Activated CD8-positive, alpha-beta memory T cell treated with anti-CD3 and anti-CD28 coated beads for 1 hour (primary cell): ENCODE measurements at places on chromosomes 2 and 18.

- no peak for DNase-seq
Measured at GRCh38 chr2:144619760-144620159, 99.8 kb upstream of the ZEB2 start.

- DNase-seq = no peak
Measured at GRCh38 chr2:107645586-107645985, 181.1 kb upstream of the RGPD4 start.

GRCh38 chr2:161130354-161130753, 29.9 kb upstream of the TANK start:
- no peak for DNase-seq

GRCh38 chr2:169105476-169105875, 36.1 kb downstream of the DHRS9 start:
- DNase-seq = no peak

- DNase-seq = no peak
Measured at GRCh38 chr18:44096016-44096415, 584.7 kb upstream of the SETBP1 start.

DNA sequence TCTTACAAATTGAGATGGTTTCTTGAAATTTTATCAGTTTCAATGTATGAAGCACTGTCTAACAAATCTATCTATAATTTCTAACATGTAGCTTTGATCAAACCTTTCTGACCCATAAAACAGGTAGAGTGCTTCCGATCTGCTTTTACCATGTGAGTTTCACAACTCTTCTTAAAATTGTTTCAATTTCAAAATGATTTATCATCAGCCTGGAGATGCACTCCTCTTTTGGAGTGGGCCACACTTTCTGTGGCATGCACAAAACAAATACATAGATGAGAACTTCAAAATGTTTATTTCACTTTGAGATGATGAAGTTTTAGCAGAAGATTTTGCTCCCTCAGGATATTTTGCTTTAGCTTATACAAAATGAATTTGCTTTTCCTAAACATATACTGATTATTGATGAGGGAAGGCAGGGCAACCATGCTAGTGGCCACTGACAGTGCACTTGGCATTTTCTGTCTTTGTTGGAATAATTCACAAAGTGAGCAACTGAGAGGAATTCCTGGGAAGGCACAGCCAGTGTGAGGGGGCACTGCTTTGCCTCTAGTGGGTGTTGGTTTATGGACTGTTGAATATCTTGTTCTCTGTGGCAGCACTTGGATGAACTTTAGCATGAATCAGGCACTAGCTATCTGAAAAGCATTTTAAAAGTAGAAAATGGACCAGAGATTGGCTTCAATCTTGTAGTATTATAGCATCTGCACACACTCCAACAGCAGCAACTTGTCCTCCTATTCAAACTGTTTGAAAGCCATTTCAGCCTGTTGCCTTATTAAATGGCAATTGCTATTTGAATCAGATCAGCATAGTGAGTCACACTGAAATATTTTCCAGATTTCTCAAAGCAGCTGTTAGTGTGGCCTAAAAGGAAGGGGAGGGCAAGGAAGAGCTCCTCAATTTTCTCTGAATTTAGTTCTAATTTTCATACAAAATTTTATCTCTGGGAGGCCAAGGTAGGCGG, 193.2 kb downstream of the CCDC85A start:
- DNase-seq = no peak

- no peak for DNase-seq
Measured at GRCh38 chr2:112153179-112153490, 14.9 kb downstream of the FBLN7 start.

GRCh38 chr2:104969564-104969963, 68.3 kb upstream of the MRPS9 start:
- DNase-seq = no peak

- DNase-seq = no peak
Measured at GRCh38 chr18:24544949-24545348, 84.5 kb downstream of the HRH4 start.

DNA sequence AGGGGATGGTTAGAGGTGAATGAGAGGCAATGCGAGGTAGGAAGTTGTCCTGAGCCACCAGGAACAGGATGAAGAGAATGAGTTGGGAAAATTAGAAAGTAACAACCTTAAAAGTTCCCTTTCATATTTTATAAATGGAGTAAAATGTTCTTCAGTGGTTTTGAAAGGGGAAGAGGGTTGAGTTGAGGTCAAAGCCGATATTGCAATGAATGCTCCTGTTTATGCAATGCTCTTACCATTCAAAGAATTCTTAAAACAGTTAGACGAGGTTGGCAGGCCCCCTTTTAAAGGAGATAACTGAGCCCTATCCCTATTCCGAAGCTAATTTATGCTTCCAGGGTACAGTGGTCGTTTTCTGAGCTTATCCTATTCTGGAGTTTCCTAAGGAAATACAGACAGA, 2110.3 kb upstream of the CELF4 start:
- DNase-seq = no peak

DNA sequence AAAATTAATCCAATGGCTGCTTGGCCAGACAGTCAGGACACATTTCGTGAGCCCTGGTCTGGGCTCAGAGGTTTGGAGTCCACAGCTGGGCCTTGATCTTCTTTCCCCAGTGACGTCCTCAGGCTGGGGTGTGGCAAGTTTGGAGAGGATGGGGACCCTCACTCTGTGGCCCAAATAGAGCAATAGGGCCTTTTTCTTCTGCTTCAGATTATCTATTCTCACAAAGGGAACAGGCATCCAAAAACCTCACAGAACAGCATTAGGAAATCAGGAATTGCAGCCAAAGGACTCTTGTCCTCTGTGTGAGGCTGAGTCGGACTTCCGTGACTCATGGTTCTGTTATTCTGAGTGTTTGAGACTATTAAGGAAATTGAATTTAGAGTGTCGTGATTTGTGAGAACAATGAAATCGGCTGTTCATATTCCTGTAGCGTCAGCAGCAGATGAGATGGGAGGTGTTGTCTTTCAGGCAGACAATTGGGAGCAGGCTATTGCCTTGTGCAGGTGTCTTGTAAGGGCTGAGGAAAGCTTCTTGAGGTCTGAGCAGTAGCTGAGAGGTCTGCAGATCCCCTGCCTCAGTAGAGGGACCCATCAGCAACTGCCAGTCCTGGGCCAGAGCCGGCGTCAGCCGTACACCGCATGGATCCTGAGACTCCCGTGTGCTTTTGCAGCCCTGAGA, 113.8 kb downstream of the SH3RF3 start:
- DNase-seq = no peak

GRCh38 chr18:2173486-2173885, 397.8 kb downstream of the METTL4 start:
- no peak for DNase-seq

DNA sequence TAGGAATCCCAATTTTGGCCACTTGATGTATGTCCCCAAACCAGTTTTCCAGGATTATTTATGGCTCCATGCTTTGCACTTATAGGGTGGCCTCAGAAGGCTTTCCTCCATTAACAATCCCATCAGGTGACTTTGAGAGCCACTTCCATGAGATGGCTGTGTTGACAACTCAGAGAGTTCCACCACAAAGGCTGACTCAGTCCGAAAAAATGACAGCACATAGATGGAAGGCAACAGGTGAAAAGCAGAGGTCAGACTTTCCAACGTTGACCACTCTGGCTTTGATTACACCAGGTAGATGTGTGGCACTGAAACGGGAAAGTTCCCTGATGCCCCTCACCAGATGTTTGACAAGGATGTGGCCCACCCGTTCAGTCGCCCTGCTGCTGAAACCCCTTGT, 431.4 kb upstream of the TNP1 start:
- DNase-seq = no peak

DNA sequence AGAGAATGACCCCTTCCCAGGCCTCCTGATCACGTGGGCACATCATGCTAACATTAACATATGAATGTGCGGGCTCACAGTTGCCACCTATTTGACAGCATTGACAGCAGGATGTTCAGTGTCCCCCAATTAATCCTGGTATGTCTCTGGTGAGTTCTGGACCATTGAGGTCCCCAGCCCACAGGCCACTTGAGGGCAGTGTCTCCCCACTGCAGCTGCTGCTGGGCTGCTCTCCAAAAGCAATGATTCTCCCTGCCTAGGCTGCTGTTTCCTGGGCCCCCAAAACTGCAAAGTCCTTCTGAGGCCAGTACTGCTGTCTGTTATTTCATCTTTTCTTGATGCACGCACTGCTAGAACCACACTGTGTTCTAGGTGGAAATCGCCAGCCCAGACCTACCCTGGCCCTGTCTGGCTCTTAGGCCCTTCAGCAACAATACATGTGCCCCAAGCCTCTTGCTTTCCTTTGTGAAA, 52.7 kb upstream of the MAPK4 start:
- no peak for DNase-seq

DNA sequence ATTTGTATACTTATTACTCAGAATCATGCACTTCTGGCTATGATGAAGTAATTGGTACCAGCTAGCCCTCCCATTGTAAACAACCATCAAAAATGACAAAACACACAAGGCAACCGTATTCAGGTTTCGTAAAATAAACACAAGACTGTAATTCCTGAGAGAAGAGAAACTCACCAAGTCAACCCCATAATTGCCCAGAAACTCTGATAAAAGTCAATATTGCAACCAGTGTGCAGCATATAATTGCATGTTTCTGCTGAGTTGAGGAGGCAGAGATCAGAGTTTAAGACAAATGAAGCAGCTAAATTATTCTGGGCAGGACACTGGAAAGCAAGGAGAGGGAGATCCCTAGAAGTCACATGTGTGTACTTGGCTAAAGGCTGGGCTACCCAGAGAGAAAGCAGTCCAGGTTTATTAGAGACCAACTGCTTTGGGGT, 90.3 kb downstream of the ROCK2 start:
- DNase-seq = no peak

DNA sequence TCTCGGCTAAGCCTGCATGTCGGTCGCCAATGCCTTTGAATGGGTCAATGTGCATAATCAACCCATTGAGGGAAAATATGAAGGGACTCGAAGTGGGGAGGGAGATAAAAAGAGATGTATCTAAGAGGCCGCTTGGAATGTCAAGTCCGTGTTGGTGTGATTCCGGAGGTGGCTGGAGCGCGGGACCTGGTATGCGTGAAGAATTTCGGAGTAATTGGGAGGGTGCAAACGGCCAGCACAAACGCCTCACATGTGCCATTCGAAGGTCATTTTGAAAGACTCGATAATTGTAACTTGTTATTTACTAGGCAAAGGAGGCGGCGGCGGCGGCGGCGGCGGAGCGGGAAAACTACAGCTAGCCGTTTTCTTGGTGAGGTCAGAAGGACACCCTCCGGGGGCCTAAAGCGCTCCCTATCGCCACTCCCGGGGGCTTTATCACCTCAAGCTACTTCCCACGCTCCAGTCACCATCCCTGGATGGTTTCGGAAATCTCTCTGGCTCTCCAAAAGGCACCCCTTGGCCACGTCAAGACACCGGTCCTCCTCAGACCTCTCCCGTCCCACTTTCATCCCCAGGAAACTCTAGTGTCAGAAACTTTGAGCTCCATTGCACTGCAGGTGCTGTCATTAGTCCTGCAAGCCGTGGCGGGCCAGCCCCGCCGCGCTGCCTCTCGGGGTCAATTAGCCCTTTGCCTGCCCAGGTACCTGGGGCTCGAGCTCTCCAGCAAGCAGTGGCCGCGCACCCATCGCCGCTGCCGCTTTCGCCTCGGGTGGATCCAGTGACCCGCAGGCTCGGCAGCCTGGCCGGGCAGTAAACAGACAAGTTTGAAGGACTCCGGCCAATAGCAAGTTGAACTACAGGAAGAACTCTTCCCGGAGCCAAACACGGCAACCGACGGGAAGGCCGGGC, 1.5 kb downstream of the ERBB4 start:
- no peak for DNase-seq

- DNase-seq = no peak
Measured at GRCh38 chr2:240146627-240147278, 6.3 kb upstream of the OTOS start.

GRCh38 chr18:48590678-48591077, 51.8 kb downstream of the CTIF start:
- DNase-seq = no peak

- DNase-seq = no peak
Measured at GRCh38 chr2:195312662-195313061, 344.4 kb upstream of the SLC39A10 start.

DNA sequence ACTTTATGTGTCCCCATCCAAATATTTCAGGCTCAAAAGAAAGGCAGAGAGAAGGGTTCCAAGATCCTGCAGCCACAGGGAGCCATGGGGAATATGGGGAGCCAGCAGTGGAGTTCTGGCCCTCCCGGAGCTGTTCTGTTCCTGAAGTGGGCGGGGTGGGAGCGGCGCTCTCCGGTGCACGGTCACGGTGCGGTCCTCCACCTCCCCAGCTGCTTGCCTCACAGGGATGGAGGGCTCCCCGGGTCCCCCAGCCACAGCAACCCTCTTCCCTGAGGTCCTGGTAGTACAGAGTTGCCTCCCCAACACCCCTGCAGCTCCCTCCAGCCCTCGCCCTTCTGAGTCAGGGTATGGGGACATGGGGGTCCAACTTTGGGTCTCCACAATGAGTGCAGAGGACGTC, 26.2 kb upstream of the SNED1 start:
- DNase-seq = no peak

- no peak for DNase-seq
Measured at GRCh38 chr2:150335596-150335995, 151.9 kb downstream of the RND3 start.

- DNase-seq = peak; percentile 3
Measured at GRCh38 chr2:28751956-28752630, 463 bp downstream of the PPP1CB start.

DNA sequence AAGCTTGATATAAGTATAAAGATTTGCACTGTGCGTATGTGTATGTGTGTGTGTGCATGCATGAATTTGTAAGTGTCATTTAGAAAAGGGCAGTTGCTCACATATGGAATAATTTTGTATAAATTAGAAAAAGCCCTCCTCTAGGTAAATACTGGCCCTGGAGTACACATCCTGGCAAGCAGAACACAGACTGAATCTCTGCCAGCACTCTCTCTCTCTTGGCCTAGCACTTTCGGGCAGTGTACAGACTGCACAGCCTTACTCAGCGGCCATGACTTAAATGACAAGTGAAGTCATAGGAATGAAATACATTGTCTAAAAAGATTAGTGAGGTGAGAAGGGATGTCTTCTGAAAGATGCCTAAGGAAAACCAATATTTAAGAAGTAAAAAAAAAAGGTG, 214.1 kb downstream of the RDH14 start:
- DNase-seq = no peak

- DNase-seq = no peak
Measured at GRCh38 chr2:875687-876615, 74.7 kb upstream of the SNTG2 start.

DNA sequence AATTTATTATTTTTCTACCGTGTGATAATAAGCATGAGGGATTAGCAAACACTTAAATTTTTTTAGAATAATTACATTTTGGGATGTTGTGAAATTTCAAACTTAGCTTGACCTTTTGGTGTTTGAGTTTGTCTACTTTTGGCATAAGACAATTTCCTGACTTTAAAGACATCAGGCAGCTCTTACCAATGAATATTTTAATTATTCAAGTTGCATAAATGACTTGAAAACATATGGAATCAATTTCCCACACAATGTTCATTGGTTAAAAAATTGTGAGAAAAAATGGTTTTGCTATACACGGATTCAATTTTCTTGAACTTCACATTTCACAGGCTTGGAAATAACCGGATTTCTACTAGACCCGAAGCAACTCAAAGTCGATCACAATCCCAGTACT, 243.4 kb downstream of the IKZF2 start:
- DNase-seq = no peak
